Left ventricle myocardium inferior (tissue), 1 donor: ENCODE measurements at places on chromosomes 4 and X. TPM values are rescaled to one million over a fixed set of nuclear protein-coding genes. Genes with fewer than 3 reads are reported as not detected.
A peak's percentile ranks its signal among the peaks of the same experiment; 100 is the strongest.

RASSF6 gene
- not detected for total RNA-seq

- no peak for DNase-seq
Measured at GRCh38 chrX:94058728-94059382, 384.8 kb downstream of the FAM133A start.

CLTRN gene
- total RNA-seq = 0.66 TPM

LRP2BP gene
- total RNA-seq = 2.8 TPM

UGT2B15 gene
- not detected for total RNA-seq

DNA sequence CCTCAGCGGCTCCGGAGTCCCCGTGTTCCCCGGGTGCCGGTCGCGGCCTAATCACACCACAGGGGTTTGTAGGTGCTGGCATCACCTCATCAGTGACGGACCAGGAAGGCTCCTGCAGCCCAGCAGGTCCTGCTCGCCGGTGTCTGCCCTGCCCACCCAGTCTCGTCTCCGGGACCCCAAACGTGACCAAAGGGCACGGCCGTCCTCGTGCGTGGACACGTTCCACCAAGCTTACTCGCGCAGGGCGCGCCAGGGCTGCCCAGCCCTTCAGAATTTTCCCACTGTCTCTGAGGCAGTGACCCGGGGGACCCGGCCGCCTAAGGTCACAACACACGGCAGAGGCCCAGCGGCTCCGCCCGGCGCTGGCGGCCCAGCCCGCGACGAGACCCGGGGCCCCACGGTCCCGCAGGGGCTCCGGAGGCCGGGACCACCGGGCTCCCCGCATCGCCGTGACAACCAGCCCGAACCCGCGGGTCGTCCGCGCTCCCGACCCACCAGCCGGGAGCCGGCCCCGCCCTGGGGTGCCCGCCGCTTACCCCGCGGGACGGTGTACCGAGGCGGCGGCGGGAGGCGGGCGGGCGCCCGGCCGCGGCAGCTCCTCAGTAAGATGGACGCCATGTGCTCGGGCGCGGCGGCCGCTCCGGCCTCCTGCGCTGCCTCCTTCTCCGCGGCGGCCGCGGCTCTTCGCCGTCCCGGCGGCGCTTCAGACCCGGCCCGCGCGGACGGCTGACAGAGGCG is 454 bp downstream of the LETM1 start:
- DNase-seq = peak; percentile 35

DNA sequence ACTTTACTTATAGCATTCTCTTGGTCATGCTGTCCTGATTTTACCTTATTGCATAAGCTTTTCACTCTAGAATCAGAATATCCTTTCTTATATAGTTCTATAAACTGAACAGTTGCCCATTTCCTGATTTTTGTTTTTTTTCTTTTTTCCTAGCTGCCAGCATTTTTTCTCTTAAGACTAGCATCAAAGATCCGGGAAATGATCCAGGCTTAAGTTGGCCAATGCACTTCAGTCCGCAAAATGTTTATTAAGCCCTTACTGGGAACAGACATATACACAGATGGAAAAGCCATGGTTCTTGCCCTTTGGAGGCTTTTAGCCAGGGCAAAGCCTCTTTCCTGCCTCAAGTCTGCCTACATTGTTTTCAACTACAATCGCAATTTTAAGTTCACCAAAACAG is 10.1 kb upstream of the BMP2K start:
- DNase-seq = no peak

GRCh38 chr4:5753766-5754528 is 42.9 kb downstream of the EVC start:
- DNase-seq = no peak

DNA sequence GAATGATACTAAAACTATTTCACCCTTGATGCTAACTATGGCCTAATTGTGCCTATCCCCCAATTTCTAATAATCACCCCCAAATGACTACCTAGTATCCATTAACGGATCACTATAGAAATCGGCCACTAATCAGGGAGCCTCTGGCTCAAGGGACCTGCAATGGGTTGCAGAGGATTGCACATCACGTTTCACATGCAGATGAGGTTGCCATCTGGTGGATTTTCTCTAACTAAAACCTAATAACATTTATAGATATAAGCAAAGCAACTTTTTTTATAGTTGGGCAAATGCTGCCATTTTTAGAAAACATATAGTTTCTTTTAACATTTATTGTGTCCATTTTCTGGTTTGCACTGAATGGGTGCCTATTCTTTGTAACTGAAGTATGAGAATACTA is 28.3 kb upstream of the ALG13 start:
- no peak for DNase-seq

XAGE3 gene
- total RNA-seq = not detected

DNA sequence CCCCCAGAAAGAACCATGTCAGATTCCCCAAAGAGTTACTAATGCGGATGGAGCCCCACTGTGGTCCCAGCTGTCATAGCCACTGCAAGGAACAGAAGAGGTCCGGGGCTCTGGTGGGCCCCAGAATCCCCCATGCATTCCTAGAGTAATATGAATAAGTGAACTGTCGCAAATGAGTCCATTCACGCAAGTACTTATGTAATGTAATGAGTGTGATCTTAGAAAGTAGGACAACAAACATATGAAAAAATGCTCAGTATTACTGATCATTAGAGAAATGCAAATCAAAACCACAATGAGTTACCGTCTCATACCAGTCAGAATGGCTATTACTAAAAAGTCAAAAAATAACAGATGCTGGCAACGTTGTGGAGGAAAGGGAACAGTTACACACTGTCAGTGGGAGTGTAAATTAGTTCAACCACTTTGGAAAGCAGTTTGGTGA is 141.5 kb upstream of the RBPJ start:
- no peak for DNase-seq

DNA sequence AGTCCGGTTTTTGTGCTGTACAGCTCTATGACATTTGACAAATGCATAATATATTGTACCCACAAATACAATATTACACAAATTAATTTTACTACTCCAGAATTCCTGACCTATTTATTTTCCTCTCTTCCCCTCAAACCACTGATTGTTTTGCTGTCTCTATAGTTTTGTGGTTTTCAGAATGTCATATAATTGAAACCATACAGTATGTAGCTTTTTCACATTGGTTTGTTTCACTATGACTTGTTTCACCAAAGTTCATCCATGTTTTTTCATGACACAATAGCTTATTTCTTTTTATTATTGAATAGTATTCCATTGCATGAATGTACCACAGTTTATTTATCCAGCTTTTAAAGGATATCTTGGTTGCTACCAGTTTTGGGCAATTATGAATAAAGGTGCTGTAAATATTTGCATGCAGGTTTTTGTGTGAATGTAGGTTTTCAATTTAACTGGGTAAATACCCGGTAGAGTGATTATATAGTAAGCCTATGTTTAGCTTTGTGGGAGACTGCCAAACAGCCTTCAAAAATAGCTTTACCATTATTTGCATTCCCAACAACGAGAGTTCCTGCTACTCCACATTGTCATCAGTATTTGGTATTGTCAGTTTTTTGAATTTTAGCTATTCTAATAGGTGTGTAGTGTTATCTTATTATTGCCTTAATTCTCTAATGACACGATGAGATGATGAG is 25.9 kb downstream of the RNF175 start:
- DNase-seq = no peak

GRCh38 chrX:71533851-71534561 is 1.1 kb downstream of the OGT start:
- DNase-seq = peak; percentile 30
